Pulmonary artery endothelial cell (primary cell): ENCODE measurements at places on chromosomes 1 and 21. TPM values are rescaled to one million over a fixed set of nuclear protein-coding genes. Genes with fewer than 3 reads are reported as not detected.

ST6GALNAC5 gene
- total RNA-seq: not detected in 2 replicates

ADORA1 gene
- not detected in 2 replicates for total RNA-seq

RNF223 gene
- not detected in 2 replicates for total RNA-seq

GRCh38 chr1:183239793-183240525 lies 53.9 kb downstream of the LAMC2 start:
- no peak for DNase-seq

DNA sequence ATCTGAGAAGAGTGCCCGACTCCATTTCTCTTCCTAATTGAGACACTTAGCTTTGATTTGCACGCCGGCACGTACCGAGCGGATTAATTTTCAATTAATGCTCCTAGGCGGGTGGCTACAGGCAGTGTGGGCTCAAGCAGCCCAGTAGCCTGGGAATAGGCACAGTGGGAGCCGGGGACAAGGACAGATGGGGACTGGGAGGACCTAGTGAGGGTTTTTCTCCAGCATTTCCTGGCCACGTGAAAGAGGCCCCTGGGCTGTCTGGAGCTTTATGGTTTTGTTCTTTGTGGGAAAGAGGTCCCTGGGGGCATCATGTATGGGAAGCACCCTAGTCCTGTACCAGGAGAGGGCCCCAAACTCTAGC lies 78.6 kb upstream of the CSF3R start:
- no peak for DNase-seq

DNA sequence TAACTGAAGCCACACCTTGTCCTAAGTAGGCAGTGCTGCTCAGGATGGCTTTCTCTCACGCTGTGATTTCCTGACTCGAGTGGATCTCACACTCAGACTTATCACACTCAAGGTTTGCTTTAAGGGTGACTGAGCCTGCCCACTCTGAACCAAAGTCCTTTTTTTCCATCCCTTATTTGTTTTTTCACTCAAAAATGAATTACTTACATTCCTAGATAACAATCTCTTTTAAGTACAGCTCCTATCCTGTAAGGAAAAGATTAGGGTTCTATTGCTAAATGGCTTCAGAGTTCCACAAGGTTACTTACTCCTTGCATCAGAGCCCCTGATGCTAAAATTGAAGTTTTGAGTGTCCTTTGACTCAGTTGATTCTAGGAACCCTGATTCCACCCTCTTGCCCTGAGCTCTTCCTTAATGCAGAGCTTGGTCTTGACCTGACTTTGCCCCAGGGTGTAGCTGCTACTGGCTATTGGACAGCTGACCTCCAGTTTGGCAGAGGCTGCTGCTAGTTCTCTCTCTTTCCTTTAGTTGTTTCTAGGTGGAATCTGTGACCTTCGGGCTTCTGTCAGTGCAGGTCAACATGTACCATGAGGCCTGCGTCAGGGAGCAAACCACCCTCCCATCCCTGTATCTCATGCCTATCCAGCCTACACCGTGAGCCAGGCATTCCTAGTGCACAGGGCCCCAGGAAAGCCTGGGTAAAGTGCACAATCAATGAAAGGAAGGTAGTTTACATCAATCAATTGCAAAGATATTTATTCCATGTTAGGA lies 80.1 kb upstream of the CD55 start:
- DNase-seq: no peak

DNA sequence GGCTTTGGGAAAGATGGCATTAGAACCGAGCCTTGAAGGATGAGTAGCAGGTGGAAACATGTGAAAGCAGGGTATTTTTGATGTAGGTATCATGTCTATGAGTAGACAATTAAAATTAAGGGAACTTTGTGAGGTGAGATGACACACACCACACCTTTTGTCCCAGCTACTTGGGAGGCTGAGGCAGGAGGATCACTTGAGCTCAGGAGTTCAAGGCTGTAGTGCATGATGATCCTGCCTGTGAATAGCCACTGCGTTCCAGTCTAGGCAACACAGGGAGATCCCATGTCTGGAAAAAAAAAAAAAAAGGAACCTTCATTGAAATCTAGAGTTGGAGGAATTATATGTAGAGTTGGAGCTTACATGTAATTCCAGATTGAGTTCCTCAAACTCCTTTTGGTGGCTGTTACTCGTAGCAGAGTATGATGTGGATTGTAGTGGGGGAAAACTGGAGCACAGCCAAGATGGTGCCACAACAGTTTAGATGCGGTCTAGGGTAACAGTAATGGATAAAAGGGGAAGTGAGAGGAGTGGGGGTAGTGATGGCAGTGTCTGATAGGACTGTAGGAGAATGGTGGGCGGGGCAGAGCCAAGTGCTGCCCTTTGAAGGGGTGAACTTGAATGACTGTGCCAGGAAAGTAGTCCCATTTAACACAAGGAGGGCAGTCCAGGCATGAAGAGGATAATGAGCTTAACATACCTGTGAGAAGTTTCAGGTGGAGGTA lies 17.4 kb downstream of the AK4 start:
- no peak for DNase-seq

DNA sequence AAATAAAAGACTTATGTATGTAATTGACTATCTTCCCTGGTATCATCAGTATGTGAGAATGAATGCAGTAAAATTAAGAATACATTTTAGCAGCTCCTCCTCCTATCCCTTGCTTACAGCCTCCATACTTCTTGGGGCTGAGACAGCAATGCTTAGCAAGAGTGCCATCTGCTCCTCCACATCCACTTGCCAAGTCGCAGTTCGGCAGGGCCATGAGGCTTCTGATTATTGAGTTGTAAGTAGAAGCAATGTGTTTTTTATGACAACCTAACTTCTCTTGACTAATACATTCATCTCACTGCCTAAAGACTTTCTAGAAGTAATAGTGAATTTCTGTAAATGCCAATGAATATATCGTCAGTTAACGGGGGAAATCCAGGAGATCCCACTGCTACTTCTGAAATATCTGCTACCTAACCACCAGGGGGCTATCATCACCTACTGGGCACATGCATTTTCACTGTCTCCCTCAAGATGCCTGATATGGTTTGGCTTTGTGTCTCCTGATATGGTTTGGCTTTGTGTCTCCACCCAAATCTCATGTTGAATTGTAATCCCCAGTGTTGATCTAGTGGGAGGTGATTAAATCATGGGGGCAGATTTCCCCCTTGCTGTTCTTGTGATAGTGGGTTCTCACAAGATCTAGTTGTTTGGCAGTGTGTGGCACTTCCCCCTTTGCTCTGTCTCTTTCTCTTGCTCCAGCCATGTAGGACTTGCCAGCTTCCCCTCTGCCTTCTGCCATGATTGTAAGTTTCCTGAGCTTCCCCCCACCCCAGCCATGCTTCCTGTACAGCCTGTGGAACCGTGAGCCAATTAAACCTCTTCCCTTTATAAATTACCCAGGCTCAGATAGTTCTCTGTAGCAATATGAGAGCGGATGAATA lies 59.6 kb downstream of the EXTL2 start:
- no peak for DNase-seq

DNA sequence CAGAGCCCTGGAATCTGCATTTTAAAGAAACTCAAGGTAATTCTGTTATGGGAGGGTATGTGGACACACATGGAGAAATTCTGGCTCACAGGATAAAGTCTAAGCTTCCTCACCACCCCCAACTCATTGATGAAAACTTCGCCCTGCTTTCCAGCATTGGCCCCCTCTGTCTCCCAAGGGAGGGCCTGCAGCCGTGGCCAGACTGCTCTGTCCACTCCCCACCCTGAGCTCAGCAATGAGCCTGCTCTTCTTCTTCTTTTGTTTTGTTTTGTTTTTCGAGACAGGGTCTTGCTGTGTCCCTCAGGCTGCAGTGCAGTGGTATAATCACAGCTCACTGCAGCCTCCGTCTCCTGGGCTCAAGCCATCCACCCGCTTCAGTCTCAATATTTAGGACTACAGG lies 136.8 kb upstream of the EDN2 start:
- DNase-seq: no peak

GRCh38 chr1:107766533-107766932 lies 198.4 kb downstream of the VAV3 start:
- no peak for DNase-seq
